RPMI8226 (cell line): ENCODE measurements at places on chromosomes 2 and 18.
A peak's percentile ranks its signal among the peaks of the same experiment; 100 is the strongest.

DNA sequence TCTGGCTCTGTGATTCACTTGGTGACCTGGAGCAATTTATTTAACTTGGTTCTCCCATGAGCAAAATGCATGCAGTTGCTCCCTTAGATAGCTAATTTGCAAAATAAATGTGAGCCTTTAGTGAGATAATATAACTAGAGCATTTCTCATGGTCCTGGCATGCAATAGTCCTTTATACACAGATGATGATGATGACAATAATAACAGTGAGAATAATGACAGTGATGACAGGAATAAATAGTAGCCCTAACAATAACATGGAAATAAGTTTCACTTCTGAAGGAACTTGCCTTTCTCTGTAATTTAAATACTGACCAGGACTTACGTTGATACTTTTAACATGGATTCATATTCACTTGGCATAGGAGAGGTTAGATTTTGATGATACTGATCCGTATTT lies 49.2 kb downstream of the LPIN1 start:
- no peak for DNase-seq

- DNase-seq = peak; percentile 37
Observed at GRCh38 chr18:10010611-10011015, 96.8 kb downstream of the VAPA start.

DNA sequence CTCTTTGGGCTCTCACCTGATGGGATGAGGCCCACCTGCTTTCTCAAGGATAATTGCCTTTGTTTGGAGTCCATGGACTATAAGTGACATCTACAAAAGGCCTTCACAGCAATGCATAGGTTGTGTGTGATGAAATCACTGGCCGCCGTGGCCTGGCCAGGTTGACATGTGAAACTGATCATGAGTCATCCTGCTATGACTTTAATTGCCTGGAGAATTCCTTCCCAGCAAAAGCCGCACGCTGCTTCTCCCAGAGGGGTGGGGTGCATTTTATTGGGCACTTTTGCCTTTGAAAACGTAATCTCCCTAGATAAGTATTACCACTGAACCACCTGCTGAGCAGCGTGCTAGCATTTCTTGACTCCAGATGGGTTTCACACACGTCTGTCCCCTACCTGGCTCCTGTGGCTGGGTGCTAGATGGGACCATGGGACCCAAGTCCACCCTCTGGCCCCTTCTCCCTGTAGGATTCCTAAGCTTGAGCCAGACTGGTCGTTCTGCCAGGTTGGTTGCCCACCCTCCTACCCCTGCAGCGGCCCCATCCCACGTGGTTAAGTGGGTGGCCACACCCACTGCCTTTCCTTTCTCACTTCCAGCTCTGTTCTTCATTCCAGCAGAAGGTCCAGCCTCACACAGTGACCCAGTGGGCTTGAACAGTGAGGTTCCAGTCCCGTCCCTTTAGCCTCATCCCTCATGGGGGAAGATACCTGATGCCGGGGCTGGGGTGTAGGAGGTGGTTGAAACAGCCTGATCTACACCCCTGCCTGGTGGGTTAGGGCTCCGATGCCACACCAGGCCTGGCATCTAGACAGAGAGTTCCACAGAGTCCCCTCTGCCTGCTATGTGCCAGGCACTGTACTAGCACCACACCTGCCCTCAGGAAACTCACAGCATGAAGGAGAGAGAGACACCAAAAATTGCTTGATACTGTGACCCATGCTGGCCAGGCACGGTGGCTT lies 89.6 kb downstream of the GBX2 start:
- DNase-seq = no peak

DNA sequence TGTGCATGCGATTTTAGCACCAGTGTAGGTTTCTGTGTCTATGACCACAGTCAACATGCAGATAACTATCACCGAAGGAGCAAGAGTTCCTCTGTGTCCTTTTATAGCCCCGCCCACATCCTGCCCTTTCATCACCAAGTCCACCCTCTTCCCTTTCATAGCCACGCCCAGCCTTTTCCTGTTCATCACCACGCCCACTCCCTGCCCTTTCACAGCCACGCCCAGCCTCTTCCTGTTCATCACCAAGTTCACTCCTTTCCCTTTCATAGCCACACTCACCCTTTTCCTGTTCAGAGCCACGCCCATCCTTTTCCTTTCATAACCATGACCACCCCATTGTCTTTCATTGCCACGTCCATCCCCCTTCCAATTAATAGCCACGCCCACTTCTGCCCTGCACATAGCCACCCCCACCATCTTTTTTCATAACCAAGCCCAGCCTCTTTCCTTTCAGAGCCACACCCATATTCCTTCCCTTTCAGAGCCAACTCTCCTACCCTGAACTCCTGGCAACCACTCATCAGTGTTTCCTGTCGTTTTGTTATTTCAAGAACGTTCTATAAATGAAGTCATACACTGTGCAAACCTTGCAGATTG lies 273.9 kb downstream of the MYT1L start:
- peak; percentile 82 for DNase-seq

GRCh38 chr18:37309059-37309458 lies 256.5 kb downstream of the CELF4 start:
- peak; percentile 76 for DNase-seq

DNA sequence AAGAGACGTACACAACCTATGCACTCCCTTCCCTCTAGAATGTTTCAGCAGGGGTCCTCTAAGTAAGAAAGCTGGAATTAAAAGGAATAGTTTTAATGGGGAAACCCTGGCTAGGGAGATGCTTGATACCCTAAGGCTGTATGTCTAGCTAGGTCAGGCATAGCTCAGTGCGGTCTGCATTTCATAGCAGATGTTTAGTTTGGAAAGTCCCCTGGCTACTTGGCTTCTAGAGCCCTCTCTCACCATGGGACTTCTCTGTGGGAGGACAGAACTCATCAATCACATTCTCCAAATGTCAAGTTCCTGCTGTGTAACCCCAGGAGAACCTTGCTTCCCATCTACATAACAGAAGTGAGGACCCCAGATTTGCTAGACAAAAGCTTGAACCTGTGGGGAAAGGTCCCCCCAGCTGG lies 24.1 kb upstream of the ANXA4 start:
- no peak for DNase-seq

DNA sequence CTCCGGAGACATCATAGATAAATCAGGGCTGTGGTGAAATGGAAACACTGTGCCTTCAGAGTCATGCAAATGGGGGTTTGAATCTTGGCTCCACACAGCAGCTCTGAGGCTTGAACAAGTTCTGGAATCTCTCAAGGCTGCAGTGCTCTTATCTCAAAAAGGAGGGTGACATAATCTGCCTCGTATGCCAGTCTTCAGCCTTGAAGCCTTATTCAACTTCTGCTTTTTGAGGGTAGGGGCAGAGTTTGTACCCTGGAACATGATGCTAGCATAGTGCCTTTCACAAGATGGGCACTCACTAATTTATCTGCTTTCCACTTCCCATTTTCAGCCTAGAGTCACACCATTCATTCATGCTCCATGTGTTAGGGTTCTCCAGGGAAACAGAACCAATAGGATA lies 42.3 kb downstream of the GATA6 start:
- no peak for DNase-seq

DNA sequence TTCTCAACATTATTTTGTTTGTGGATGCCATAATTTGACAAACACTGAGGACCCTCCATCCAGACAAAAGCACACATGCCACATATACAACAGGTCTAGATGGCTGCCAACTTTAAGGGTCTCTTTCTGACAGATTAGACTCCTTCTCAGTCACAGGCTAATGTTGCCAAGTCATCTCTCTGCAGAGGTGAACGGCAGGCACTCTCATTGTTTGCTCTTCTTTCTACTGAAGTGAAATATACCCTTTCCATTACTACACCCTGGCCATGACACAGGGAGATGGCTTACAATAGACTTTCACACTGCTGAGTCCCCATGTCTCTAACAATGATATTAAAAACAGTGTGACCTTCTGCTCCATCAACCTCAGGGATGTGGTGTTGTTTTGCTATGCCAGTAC lies 47.5 kb upstream of the ZNF397 start:
- DNase-seq = no peak

DNA sequence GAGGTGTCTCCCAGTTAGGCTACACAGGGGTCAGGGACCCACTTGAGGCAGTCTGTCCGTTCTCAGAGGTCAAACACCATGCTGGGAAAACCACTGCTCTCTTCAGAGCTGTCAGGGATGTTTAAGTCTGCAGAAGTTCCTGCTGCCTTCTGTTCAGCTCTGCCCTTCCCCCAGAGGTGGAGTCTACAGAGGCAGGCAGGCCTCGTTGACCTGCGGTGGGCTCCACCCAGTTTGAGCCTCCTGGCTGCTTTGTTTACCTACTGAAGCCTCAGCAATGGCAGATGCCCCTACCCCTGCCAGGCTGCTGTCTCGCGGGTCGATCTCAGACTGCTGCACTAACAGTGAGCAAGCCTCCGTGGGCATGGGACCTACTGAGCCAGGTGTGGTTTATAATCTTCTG lies 346.3 kb downstream of the CELF4 start:
- no peak for DNase-seq

DNA sequence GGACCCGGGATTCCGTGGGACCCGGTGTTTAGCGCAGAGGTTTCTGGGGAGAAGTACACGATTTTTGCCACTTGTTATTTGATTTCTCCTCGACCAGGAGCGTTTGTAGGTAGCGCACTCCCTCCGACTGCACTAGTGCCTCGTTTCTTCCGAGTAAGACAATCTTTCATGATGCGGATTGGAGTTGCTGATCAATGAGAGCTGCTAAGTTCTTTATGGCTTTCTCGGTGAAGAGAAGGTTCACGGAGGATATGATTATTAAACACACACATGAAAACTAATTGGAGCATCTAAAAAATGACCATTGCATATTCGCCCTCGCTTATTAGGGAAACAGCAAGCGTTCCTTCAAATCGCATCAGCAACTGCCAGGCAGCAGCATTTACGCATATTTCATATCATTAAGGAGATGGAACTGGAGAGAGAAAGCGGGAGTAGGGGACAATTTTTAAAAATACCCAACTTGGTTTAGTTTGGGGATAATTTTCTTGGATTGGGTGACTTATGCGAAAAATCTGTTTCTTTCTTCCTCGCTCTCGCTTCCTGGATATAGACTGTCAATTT lies 616 bp downstream of the EML6 start:
- DNase-seq = peak; percentile 44

GRCh38 chr18:48569915-48570264 lies 31.1 kb downstream of the CTIF start:
- no peak for DNase-seq

- DNase-seq = no peak
Observed at GRCh38 chr2:128026448-128027277, 1.2 kb downstream of the SAP130 start.

DNA sequence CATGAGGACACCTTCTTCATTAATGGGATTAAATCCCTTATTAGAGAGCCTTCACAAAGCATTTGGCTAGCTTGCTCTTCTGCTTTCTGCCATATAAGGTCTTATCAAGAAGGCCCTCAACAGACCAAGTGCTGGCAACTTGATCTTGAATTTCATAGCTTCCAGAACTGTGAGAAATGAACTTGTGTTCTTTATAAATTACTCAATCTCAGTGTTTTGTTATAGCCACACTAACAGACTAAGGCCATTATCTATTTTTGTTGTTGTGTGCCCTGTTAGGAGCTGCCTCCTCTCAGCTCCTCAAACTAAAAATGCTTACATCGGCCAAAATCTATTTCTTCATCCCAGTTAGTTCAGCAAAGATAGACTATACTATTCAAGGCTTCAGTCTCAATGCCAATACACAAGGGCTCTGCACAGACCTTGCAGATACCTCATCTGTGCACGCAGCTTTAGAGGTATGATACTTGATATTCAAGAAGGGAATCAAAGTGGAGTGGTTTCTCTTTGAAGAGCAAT lies 182.9 kb downstream of the GPD2 start:
- DNase-seq = no peak
